Activated effector memory CD4-positive, alpha-beta T cell treated with Interleukin-2 at 50 U/mL for 16 hours (primary cell): ENCODE measurements at places on chromosomes 12 and 14.

DNA sequence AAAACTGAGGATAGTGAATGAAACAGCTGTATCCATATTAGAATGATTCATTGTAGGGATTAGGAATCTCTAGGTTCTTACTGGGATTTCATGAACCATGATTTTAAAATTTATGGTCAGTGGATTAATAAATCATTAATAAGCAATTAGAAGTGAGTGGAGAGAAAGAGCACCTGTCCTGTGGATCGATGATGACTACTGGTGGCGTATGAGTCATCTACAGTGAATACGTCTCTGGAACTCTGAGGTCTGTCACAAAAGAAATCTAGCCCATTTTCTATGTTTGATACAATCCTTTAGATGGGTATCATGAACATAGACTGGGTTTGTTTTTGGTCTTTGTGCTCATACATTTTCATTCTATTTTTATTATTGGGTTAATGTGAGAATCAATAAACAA lies 77.3 kb upstream of the RTL1 start:
- no peak for DNase-seq

DNA sequence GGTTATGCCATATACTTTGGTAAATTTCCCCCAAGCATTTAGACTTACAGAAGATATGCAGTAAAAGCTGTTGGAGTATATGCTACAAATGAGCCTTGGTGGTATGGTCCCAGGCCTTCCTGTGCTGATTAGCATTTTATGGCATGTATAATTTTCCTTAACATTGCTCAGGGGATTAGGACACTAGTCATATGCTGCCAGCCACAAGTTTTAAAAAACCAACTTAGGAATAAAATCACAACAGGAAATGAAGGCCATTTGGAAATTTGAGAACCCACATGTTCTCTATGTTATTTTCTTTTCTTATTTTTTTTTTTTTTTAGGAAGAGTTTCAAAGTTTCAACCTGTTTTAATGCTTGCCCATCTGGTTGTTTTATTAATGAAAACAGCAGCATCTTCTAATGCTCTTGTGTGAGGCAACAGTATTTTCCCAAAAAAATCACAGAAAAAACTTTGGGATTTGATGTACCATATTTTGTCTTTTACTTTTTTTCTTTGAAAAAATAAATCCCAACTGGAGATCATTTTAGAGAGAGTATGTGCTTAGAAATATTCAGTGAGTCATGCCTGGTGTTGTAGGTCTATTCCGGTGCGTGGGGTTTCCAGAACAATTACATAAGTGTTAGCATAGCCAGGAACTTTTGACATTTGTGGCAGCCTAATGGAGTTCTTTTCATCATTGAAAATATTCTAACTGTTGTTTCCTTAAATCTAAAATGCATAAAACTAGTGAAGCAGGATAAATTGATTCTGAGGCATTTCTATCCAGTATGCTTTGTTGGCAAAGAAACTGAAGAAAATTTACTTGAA lies 21.7 kb upstream of the DUSP6 start:
- DNase-seq: no peak

- no peak for DNase-seq
Observed at GRCh38 chr14:90053044-90053443, 8.8 kb upstream of the KCNK13 start.

DNA sequence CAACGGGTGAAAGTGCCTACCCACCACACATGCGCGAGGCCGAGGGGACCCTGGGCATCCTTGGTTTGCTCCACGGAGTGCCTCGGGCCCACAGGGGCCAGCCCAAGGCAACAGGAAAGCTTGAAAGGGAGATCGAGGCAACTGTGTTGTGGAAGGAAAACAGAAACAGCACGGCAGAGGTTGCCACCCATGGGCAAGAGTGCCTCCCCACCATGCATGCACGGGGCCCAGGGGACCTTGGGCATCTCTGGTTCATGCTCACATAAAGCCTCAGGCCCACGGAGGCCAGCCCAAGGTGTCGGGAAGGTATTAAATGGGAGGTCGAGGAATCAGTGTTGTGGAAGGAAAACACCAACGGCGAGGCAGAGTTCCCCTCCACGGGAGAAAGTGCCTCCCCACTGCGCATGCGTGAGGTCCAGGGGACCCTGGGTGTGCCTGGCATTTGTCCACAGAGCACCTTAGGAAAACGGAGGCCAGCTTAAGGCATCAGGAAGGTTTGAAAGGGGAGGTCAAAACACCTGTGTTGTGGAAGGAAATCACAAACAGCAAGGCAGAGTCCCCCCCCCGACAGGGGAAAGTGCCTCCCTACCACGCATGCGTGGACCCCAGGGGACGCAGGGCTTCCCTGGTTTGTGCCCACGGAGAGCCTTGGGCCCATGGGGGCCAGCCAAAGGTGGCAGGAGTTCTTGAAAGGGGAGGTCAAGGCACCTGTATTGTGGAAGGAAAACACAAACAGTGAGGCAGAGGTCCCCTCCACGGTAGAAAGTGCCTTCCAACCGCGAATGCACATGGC lies 367.3 kb downstream of the ALG10 start:
- DNase-seq: no peak

DNA sequence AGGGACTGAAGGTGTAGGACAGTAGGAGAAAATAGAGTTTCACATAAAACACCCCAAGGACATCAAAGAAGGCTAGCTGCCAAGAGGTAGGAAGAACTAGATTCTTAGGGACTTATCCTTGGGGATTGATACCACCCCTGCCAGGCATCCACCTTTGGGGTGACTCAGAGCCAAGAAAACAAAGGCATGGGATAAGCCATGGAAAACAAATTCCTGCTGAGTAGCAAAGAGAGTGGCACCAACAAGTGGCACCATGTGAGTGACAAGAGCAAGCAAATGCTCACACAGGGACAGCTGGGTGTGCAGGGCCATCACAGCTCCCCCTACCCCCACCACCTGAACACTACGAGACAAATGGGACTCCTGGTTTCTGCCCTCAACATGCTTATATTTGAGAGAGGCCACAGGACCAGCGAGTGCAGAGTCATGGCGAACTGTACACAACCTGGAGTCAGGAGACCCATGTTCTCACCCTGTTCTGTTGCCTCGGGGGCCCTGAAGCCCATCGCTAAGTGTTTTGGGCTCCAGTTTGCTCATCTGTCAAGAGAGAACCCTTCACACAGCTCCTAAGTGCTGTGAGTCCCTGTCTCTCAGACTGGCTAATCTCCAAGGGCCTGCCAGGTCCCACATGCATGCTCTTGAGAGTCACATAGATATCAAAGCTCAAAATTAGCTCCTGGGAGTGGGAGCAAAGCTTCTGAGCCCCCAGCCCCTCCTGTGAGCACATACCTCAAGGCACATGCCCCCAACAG lies 91.9 kb downstream of the DPF3 start:
- no peak for DNase-seq

- DNase-seq: no peak
Observed at GRCh38 chr14:79668951-79669350, 542.4 kb downstream of the DIO2 start.

DNA sequence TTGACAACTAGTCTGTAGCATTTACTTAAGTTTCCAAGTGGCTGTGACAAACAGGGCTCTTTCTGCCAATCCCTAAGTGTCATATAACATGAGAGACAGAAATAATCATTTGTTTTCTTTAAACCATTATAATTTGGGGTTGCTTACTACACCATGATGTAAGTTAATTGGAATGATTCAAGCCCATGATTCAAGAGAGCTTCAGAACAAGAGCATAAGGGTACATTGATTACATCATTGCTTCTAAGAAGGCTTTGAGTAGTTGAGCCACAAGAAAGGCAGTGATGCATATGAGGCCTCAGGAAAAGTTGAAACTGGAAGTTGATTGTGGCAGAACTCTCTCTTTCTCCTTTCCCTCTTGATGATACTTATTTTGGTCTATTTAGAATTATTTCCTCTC lies 444.0 kb downstream of the CCER1 start:
- DNase-seq: no peak

- no peak for DNase-seq
Observed at GRCh38 chr12:76268267-76268666, 79.9 kb downstream of the BBS10 start.

GRCh38 chr12:6274231-6275221 lies 36.0 kb upstream of the PLEKHG6 start:
- no peak for DNase-seq

DNA sequence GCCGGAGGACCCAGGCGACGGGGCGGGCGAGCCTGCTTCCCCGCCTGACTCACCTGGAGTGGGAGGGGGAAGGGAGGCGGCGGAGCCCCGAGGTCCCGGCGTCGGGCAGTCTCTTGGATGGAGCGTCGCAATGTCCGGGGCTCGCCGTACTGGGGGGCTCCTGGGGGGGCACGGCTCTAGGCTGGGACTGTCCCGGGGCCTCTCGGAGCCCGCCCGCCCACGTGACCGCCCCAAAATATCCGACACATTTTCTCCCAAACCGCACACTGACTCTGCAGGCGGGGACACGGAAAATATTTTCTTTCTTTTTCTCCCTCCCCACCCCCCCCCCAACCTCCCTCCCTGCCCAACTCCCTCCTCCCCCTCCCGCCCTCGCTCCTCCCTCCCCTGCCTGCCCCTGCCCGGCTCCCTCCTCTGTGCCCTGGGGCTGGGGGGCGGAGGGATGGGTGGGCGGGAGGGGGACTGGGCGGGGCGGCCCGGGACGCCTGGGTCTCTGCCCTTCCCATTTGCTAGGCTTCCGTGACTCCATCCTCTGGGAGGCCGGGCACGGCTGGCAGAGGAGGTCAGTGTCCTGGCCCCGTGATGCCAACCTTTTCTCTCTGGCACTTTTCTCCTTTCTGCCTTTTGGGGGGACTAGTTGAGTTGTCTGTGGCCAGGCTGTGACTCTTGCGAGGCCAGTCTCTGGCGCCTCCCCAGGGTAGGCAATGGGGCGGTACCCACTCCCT lies at the start of gene RARG:
RARG (minus strand) TSS at position 289 of the 725 bp plus-strand sequence. CDS start 4,664 bp downstream, outside the sequence.
- peak; percentile 62 for DNase-seq
